Cardiac septum (tissue), 1 donor: ENCODE measurements at places on chromosomes 7 and 10. TPM values are rescaled to one million over a fixed set of nuclear protein-coding genes. Genes with fewer than 3 reads are reported as not detected.

The SPAM1 gene
- total RNA-seq = 0.24 TPM

The ITGA8 gene
- total RNA-seq = 2.5 TPM

The POLL gene
- total RNA-seq = 18.8 TPM

The EPC1 gene
- 27.1 TPM for total RNA-seq

DNA sequence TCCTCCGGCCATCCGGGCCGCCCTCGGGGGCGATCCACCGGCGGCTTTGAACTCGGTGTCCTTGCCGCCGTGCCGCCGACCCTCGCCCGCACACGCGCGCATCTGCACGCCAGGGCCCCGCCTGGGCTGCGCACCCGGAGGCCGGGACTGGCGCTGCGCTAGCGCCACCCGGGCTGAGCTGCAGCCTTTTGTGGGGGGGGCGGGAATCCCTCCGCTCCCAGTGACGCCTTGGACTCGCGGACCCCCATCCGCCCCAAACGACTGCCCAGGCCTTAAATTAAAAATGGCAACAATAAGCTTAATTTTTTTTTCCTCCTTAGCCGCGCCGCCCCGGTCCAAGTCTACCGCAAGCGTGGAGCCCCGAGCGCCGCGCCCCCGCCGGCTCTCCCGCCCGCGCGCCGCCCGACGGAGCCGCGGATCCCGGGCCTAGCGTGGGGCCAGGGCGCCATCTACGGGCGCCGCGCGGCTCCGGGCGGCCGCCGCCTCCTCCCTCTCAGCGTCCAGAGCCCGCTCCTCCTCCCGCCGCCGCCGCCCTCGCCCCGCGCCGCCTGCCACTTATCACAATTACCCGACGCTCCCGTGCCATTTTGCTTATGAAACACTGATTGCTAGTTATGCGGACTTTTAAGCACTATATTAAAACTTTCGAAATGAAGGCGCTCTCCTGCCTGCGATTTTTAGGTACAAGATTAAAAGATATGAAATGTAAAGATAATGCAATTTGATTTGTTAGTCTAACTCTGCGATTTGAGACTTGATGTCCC is 7.5 kb upstream of the EBF3 start:
- DNase-seq = no peak

DNA sequence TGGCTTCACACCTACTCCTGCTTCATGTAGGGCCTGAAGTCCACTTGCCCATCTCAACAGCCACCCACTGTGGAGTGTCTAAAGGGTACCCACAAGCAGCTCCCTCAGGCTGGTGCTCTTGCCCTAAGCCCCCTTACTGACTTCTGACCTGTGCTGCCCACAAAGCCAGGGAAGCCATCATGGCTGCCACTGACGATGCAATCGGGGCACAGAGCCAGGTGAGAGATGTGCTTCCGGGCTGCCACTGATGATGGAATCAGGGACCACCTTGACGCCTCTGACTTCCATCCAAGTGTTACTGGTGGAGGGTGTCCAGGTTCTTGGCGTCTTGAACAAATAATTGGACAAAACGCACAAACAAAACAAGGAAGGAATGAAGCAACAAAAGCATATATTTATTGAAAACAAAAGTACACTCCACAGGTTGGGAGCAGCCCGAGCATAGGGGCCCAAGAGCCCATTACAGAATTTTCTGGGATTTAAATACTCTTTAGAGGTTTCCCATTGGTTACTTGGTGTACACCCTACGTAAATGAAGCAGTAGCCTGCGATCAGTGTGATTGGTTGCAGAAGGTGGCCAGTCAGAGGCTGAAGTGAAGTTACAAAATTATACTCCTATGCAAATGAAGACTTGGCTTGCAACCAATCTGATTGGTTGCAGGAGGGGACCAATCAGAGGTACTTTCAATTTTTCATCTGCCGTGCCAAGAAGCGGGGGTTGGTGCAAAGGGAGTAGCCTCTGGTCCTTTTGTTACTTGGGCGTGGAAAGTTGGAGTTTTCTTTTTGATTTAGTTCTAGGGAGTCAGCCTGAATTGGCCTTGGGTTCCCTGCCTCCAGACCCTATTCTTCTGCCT is 4.5 kb downstream of the CPA2 start:
- no peak for DNase-seq

DNA sequence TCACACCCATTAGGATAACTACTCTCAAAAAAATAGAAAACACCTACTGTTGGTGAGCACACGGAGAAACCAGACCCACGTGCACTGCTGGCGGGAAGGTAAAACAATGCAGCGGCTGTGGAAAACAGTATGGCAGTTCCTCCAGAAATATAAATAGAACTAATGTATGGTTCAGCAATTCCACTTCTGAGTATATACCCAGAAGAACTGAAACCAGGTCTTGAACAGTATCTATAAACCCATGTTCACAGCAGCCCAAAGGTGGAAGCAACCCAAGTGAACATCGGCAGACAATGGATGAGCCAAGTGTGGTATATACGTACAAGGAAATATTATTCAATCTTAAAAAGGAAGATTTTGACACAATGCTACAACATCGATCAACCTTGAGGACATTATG is 164.7 kb downstream of the ZMYND11 start:
- no peak for DNase-seq

GRCh38 chr10:58266003-58266825 is 1.5 kb downstream of the IPMK start:
- no peak for DNase-seq

GRCh38 chr7:14551310-14551709 is 351.2 kb downstream of the DGKB start:
- no peak for DNase-seq

GRCh38 chr7:34823650-34824258 is 165.7 kb downstream of the NPSR1 start:
- no peak for DNase-seq

DNA sequence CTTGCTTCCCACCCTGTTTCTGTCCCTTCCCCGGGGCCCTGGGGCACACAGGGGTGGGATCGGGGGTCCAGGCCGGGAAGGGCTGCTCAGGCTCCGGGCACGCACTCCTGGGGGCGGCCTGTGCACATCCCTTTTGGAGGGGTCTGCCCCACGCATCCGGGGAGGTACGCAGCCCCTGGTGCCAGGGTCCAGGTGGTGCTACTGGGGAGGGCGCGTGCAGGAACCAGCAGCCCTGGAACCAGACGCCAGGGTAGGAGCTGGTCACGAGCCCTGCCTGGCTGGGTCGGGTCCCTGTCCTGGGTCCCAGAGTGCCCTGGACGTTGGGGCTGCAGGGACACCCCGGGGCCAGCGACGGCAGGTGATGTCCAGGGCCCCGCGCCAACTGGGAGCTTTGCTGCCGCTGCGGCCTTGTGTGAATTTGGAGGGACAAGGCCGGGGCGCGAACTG is 53.4 kb downstream of the GLRX3 start:
- DNase-seq = no peak

GRCh38 chr7:114182837-114183236 is 231.8 kb upstream of the FOXP2 start:
- DNase-seq = no peak

- DNase-seq = no peak
Observed at GRCh38 chr10:73625004-73625883, 16.0 kb downstream of the MYOZ1 start.

GRCh38 chr7:154769527-154769926 is 233.4 kb downstream of the PAXIP1 start:
- DNase-seq = no peak

DNA sequence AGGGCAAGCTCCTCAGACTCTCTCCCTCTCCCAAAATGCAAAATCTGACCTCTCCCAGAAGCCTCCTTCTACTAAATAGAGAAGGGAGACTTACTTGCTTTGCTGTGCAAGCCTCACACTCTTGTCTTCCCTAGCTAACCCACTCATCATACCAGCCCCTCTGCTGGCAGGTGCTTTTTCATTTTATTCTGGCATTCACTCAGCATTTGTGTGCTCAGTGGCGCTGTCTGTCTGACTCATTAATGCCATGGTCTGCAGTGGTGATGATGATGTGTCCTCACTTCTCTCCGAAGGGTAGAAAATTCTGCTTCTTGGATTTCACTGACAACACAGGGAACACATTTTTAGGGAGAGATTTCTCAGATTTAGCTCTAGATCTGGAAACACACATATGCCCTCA is 22.0 kb upstream of the BTRC start:
- no peak for DNase-seq

DNA sequence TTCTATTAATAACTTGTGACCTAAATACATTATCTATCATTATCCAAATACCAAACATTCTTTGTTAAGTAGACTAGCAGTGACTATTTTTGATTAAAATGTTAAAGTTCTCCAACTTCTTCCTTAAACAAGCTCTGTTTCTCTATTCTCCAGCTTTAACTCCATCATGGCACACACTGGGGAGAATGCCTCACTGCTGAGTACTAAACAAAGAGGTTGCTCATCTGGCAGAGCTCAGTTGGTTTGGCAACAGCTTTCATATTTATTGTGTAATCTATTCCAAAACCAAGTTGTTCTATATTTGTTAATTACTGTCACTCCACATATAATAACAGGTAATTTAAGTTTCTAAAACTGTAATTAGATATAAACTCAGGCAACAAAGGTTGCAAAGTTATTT is 89.6 kb downstream of the USP6NL start:
- DNase-seq = no peak

- no peak for DNase-seq
Observed at GRCh38 chr10:97827702-97828291, 21.8 kb upstream of the GOLGA7B start.

GRCh38 chr7:54823776-54824175 is 64.8 kb upstream of the SEC61G start:
- no peak for DNase-seq

- no peak for DNase-seq
Observed at GRCh38 chr10:84333864-84334451, 5.6 kb downstream of the CCSER2 start.

The GIMAP8 gene
- 16.3 TPM for total RNA-seq

GRCh38 chr7:126286317-126286716 is 966.4 kb downstream of the GRM8 start:
- DNase-seq = no peak

The EFCAB10 gene
- total RNA-seq = not detected

GRCh38 chr10:5291501-5292195 is 73.1 kb upstream of the UCN3 start:
- peak; percentile 83 for DNase-seq
